CD8-positive, alpha-beta memory T cell (primary cell): ENCODE measurements at places on chromosomes 11 and 22. TPM values are rescaled to one million over a fixed set of nuclear protein-coding genes. Genes with fewer than 3 reads are reported as not detected.

GRCh38 chr22:25202290-25202921 lies 2.7 kb downstream of the CRYBB3 start:
- no peak for DNase-seq

ELF5 gene
- polyA plus RNA-seq = not detected

SPTY2D1 gene
- polyA plus RNA-seq = 10.6 TPM

GRCh38 chr11:12704049-12704448 lies 29.8 kb downstream of the TEAD1 start:
- DNase-seq = no peak

DNA sequence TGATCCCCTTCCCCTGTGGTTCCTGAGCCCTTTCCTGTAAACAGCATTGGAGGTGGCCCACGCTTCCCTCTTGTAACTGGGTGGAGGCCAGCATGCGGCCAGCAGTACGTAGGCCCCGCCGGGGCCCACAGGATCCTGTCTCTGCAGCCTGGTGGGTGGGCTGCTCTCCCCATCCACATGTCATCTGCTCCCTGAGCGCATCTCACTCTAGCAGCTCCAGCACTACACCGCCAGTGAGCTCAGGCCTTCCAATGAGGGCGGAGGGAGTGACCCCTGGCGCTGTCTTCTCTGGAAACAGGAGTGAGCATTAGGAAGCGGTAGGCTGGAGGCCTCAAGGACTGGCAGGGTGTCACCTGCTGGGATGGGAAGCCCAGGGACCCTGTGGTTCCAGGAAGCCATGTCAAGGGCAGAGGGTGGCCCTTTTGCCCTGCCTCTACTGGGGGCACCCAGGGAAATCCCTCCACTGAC lies 363.9 kb downstream of the TBC1D22A start:
- DNase-seq = no peak

DNA sequence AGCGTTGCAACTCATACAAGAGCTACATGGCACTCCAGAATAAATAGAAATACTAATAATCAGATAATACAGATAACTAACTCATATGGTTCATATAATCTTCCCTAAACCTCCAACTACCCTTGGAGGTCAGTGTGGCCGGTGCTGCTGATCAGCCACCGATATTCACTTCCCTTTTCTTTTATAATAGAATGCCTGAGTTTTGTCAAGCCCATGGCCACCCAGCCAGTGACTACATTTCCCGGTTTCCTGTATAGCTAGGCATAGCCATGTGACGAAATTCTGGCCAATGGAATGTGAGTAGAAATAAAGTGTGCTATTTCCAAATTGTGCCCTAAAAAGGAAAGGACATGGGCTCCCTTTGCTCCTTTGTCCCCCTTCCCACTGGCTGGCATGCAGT lies 5.9 kb upstream of the CAT start:
- DNase-seq = no peak

GRCh38 chr22:40419718-40420117 lies 49.3 kb downstream of the SGSM3 start:
- no peak for DNase-seq

C22orf31 gene
- polyA plus RNA-seq = not detected

DNA sequence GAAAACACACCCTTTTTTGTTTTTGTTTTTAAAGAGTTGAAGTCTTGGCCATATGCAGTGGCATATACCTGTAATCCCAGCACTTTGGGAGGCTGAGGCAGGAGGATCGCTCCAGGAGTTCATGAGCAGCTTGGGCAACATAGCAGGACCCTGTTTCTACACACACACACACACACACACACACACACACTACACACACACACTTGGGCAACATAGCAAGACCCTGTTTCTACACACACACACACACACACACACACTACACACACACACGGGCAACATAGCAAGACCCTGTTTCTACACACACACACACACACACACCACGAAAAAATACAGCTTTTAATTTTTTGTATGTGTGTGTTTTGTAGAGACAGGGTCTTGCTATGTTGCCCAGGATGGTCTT lies 54.5 kb downstream of the HIPK3 start:
- no peak for DNase-seq
